ENCODE measurements at places on chromosomes 4 and X. TPM values are rescaled to one million over a fixed set of nuclear protein-coding genes. Genes with fewer than 3 reads are reported as not detected.

Gene NXF3
- not detected for total RNA-seq

Gene KDM5C
- total RNA-seq: 123 TPM

Gene AMBN
- total RNA-seq: not detected

Gene JAKMIP1
- not detected for total RNA-seq

Gene ZXDB
- total RNA-seq: 7.3 TPM

Gene RAB39B
- 1.6 TPM for total RNA-seq

Gene AMOT
- total RNA-seq: 1.6 TPM
